Aorta (tissue), 5 donors: ENCODE measurements at places on chromosomes 11 and 22.

DNA sequence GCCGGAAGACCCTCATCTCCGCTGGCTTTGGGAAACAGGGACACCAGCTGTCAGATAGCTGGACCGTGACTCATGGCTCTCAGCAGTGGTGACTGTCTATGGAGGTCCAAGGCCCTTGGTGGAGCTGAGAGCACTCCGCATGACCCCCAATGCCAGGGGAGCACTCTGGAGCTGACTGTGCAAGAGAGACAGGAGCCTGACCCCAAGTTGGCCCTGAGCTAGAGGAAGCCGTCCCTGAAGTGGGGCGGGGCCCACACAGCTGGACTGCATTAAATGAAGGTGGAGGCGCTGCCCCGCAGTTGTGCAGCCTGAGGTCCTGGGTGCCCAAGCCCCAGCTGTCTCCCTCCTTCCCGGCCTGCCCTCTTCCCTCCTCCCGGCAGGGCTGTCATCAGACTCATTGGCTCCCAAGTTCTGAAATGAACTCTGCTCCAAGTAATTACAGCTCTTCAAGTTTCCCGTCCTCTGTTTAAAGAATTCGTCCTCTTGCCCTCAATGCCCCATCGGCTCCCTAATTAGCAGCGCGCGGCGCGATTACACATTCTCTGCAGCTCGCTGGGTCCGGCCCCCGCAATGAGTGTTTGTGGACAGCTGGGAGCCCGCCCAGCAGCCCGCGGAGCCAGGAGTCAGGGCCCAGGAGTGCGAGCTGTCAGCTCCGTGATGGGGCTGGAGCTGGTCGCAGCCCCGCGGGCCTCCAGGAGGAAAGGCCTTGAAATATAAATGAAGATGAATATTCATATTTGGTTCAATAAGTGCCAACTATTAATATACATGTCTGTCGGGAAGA lies 93.2 kb upstream of the LMO1 start:
- peak; percentile 81 for DNase-seq

GRCh38 chr22:43262990-43263644 lies 76.2 kb upstream of the TTLL12 start:
- no peak for DNase-seq

DNA sequence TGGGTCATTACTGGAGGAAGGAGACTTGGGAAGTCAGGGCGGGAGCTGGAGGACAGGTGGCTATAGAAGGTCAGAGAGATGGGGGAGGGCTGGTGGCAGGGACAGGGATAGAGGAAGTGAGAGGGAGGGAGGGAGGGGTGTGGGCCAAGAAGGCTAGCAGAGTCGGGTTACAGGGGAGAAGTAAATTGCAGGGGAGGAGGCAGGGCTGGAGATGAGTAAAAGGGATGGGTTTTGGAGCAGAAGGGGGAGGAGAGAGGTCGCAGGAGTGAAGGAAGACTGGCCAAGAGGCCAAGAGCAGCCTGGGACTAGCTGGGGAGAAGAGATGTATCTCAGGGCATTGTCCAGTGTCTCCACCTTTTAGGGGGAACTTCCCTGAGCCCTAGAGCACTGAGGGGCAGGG lies 33.0 kb downstream of the LRRC10B start:
- no peak for DNase-seq

GRCh38 chr22:38414009-38414395 lies 41.0 kb downstream of the KCNJ4 start:
- DNase-seq, result no peak

GRCh38 chr11:105858841-105859240 lies 163.2 kb downstream of the MSANTD4 start:
- DNase-seq, result no peak

- no peak for DNase-seq
Observed at GRCh38 chr22:48320683-48321451, 1506.8 kb downstream of the BRD1 start.

- peak; percentile 87 for DNase-seq
Observed at GRCh38 chr11:92226331-92227229, 2.0 kb downstream of the FAT3 start.

GRCh38 chr11:62025487-62026105 lies 58.2 kb upstream of the FTH1 start:
- peak; percentile 72 for DNase-seq

DNA sequence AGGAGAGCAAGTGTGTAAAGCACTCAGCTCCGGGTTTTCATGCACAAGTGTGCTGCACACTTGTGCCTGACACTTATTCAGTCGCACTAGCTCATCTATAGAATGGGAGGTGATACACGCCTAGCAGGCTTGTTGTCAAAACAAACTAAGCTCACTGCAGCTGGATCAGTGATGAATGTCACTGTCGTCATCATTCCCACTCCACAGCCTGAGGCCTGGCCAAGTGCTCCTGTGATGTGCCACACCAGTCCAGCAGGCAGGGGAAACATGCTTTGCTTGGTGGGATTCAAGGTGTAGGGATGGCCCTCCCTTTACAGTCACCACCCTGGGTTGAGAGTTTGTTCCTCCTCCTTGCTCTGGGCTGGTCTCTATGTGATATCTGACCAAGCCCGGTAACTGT lies 6.8 kb downstream of the MPST start:
- no peak for DNase-seq

DNA sequence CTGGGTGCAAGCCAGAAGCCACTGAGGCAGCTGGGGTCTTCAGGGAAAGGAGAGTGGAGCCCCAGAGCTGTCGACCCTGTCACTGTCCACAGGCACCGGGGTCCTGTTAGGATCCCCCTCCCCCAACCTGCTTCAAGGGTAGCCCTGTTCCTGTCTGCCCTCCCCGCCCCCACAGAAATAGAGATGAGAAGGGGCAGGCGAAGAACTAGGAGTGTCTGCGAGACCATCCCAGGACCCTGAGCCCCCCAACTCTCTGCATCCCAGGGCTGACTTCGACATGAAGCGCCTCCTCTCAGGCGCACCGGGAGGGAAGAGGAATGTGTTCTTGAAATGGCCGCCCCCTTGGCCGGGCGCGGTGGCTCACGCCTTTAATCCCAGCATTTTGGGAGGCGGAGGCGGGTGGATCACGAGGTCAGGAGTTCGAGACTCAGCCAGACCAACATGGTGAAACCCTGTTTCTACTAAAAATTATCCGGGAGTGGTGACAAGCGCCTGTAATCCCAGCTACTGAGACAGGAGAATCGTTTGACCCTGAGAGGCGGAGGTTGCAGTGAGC lies 607 bp upstream of the ZNF70 start:
- DNase-seq, result no peak

GRCh38 chr22:30217698-30218560 lies 28.6 kb downstream of the LIF start:
- peak; percentile 77 for DNase-seq

GRCh38 chr11:112610996-112611750 lies 350.0 kb upstream of the NCAM1 start:
- DNase-seq, result no peak

- no peak for DNase-seq
Observed at GRCh38 chr22:23682827-23683355, 7.9 kb upstream of the RGL4 start.

- no peak for DNase-seq
Observed at GRCh38 chr11:2186669-2187279, 15.2 kb upstream of the TH start.

- DNase-seq, result no peak
Observed at GRCh38 chr11:134352111-134352510, 20.3 kb downstream of the GLB1L2 start.

- no peak for DNase-seq
Observed at GRCh38 chr11:61482513-61482912, 26.0 kb upstream of the LRRC10B start.

- DNase-seq, result no peak
Observed at GRCh38 chr11:27124514-27125264, 84.1 kb downstream of the BBOX1 start.

- DNase-seq, result peak; percentile 67
Observed at GRCh38 chr22:47154621-47155081, 392.2 kb downstream of the TBC1D22A start.

- peak; percentile 36 for DNase-seq
Observed at GRCh38 chr22:47022075-47022473, 259.6 kb downstream of the TBC1D22A start.

DNA sequence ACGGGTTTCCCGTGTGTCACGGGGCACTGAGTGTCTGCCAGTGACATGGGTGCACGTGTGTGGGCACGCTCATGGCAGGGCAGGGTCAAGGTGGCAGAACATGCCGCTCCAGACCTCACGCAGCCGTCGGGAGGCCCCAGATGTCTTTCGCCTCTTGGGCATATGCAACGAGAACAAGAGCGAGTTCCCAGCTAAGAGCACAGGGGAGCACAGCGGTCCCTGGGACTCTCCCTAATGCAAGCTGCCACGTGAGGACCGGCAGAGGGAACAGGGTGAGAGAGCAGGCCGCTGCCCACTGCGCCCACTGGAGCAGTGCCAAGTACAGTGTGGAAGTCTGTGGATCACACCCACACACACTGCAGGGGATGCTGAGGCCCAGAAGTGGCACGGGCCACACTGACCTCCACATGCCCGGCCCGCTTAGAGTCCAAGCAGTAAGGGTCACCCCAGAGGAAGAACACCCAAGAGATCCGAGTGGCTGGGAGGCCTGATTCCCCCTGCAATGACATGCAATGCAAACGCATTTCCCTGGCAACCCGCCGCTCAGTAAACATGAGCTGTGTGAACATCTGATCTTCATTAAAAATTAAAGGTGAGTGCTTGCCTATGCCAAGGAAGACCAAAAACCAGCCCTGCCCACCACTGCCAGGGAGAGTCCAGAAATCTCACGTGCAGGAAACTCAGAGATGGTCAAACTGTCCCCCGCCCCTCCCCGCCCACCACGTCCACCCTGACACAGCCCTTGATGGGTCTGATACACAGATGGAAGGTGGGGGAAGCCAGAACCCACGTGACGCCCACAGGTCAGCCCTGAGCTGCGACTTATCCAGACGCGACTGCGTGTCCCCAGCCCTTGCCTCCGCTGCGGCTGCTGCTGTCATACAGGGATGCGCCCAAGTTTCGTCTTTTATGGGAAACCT lies 11.7 kb downstream of the CERK start:
- peak; percentile 35 for DNase-seq

DNA sequence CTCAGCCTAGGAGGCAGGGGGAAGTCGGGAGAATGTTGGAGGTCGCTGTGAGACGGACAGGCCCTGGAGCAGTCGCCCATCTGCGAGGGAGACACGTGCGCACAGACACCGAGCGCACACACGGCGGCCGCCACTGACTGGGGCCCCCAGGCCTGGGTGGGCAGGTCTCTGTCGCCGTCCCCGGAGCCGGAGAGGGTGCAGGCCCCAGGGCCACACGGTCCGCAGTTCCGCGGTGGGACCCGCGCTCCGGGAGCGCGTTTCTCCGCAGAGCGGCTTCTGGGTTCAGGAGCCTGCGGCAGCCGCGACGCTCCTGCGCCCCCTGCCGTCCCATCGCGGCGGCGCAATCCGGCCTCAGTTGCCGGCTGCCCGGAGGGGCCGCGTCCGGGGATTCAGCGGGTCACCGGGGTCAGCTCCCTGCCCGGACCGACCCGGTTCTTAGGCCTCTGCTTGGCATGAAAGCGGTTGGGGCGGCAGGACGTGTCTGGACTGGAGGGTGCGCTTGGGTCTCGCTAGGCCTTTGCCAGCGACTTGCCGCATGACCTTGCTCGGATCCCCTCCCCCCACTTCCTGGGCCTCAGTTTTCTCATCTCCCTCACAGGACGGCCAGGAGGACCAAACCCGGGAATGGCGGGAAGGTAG lies 31.2 kb downstream of the PDE2A start:
- DNase-seq, result peak; percentile 71

GRCh38 chr22:30047364-30047738 lies 32.9 kb upstream of the HORMAD2 start:
- no peak for DNase-seq

DNA sequence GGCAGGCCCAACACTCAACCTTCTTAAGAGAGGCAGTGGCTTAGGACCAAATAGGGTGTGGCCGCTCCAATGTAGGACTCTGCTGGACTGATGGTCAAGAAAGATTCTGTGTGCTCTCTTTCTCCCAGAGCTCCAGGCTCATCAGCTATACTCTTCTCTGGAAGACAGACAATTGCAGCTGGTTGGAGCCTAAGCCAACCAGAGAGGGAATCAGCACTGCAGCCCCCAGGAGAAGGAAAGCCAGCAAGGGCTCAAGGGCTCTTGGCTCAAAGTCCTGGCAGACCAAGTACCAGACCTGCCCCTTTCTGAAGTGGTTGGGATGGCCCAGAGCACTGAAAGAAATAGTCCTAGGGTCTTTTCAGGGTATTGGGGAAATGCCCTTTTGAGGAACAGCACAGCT lies 1077.3 kb downstream of the NTM start:
- DNase-seq, result no peak

DNA sequence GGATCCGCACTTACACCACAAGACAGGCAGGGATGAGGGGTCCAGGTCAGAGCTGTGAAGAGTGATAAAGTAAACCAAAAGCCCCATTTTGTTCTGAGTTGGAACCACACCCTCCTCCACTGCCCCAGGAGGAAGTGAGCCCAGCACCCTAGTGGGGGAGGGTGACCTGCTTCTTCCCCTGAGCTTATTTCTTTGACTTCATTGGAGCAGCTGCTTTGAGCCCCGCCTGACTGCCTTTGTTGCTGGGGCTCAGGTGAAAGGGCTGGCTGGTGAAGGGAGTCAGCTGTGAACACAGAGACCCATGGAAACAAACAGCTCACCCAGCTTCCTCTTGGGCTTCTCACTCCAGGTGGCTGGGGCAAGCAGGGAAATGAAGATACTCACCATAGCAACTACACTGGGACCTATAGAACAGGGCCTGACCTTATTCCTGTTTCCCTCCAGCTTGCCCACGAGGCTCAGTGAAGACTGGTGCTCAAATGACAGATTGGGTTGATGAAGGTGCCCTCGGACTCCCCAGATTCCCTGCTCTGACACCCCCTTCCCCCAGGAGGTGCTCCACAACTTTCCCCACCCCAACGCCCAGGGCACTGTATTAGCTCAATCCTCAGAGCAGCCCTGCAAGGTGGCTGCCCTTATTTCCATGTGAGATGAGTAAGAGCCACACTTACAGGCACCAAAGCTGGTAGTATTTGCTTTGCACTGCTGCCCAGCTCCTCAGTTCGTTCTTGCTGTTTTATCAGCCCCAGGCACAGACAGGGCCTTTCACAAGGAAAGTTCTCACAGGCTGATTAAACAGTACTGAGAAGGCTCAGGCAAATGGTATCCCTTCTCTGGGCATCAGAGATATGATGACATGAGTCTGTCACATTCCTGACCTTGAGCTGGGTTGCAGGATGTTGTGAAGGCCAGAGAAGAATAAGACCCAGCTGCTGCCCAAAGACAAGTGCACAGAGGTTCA lies 2.4 kb downstream of the UCP2 start:
- peak; percentile 73 for DNase-seq

GRCh38 chr11:8928981-8929615 lies 3.6 kb downstream of the C11orf16 start:
- no peak for DNase-seq

GRCh38 chr22:49710746-49711145 lies 116.9 kb downstream of the BRD1 start:
- no peak for DNase-seq

DNA sequence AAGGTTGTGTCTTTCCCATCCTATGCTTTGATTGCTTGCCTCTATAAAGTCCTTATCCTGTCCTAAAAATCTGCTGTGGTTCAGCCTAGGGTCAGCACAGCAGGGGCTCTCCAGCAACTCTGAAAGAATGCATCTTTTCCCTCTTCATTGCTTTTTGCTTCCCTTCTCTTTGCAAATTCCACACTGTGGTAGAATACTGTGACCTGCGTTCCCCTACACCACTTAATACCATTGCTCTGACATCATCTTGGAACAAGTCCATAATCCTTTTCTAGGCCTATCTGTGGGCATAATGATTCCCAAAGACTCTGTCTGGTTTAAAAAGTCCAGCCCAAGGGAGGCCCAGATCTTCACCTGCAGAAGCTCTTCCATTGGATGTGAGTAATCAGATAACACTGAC lies 177.7 kb downstream of the NAV2 start:
- DNase-seq, result no peak

- DNase-seq, result no peak
Observed at GRCh38 chr22:29481265-29482000, 1.4 kb downstream of the NEFH start.
